Activated CD4-positive, alpha-beta T cell treated with anti-CD3 and anti-CD28 coated beads, Interleukin-2, amount 10 ng/mL, durations not matched to agents 24 days and 14 days (primary cell): ENCODE measurements at places on chromosomes 13 and 19.

GRCh38 chr13:63910511-63910910 lies 2494.9 kb upstream of the PCDH20 start:
- no peak overlapping the region for H3K4me3 ChIP-seq
- no peaks in the 10 kb centered on the region for H3K4me1 ChIP-seq
- H3K27ac ChIP-seq, result no peak overlapping the region
- H3K27me3 ChIP-seq, result no peaks in the 10 kb centered on the region

- H3K4me1 ChIP-seq, result peaks cover 3% of the 10 kb centered on the region
- peaks cover 45% of the 10 kb centered on the region for H3K27me3 ChIP-seq
- no peak for DNase-seq
- H3K4me3 ChIP-seq, result no peak overlapping the region
Observed at GRCh38 chr13:24086642-24087041, 73.9 kb upstream of the SPATA13 start.

- no peaks in the 10 kb centered on the region for H3K4me1 ChIP-seq
- H3K27ac ChIP-seq, result no peak overlapping the region
- no peak for DNase-seq
- no peak overlapping the region for H3K4me3 ChIP-seq
- no peaks in the 10 kb centered on the region for H3K36me3 ChIP-seq
- no peaks in the 10 kb centered on the region for H3K27me3 ChIP-seq
Observed at GRCh38 chr13:93900731-93901130, 578.8 kb downstream of the DCT start.

GRCh38 chr13:24693862-24694471 lies 13.8 kb downstream of the ATP12A start:
- peak; percentile 84 for DNase-seq
- H3K27me3 ChIP-seq, result peaks cover 39% of the 10 kb centered on the region
- peaks cover 6% of the 10 kb centered on the region for H3K4me1 ChIP-seq
- peak overlapping the region; percentile 32 for H3K4me3 ChIP-seq
- no peak overlapping the region for H3K27ac ChIP-seq

DNA sequence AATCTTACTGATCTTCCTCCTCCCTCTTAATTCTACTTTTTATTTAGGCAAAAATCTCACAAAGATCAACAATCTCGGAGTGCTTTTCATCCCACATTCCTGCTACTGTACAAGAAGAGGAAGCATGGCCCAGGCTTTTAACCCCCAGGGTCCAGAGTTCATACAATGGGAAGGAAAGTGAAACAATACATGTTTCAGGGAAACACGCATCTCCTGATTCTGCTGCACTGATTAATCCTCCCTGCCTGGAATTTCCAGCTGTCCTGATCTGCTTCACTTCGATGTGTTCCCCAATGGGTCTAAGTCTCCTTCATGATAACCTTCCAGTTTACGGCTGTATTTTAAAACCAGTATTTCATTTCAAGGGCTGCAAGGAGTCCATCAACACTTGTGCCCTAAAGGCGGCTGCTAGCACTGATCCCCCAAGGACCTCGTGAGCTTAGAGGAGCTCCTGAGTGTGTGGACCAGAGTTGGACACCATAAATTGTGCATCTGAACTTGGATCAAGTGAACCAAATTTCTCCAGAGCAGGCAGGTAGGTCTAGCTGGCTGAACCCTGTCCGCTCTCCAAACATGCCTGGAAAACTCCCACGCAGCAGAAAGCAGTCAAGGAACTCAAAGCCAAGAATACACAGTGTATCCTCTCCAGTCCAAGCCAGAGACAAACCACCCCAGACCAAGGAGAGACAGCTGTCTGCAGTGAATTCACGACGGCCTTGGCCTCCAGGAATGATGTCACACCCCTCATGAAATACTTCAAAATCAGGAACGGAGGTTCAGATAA lies 44.3 kb downstream of the COL4A1 start:
- no peak for DNase-seq
- peaks cover 21% of the 10 kb centered on the region for H3K27me3 ChIP-seq
- H3K4me3 ChIP-seq, result no peak overlapping the region

DNA sequence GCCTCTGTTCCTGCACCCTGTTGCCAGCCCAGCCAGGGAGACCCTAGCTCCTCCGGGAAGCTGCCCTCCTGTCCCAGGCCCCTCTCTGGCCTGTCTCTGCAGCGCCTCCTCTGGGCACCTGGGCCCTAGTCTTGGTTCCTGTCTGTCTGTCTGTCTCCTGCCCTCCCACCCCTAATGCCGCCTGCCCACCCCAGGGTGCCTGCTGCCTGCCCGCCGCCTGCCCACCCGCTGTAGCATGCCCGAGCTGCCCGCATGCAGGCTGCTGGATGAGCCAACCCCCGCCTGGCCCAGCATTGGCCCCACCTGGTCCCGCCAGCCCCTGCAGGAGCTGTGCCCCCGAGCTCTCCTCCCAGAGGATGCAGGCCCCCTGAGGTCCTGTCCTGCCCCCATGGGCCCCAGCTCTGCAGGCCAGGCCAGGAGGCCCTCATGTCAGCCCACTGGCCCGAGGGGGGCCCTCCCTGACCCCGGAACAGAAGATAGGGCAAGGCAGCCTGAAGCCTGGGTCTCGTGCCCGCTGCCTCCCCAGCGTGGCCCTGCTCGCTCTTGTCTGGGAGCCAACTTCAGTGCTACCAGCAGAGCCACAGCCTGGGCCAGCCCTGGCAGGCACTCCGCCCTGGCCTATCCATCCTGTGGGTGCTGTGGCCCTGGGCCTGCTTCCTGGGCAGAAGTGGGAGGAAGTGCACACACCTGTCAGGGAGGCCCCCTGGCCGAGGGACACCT lies 5.2 kb downstream of the MAP2K7 start:
- H3K27ac ChIP-seq, result no peak overlapping the region
- H3K27me3 ChIP-seq, result no peaks in the 10 kb centered on the region
- H3K4me1 ChIP-seq, result peaks cover 15% of the 10 kb centered on the region
- DNase-seq, result peak; percentile 55

- peak overlapping the region; percentile 27 for H3K27ac ChIP-seq
- H3K4me3 ChIP-seq, result no peak overlapping the region
- H3K27me3 ChIP-seq, result peaks cover 1% of the 10 kb centered on the region
- peaks cover 7% of the 10 kb centered on the region for H3K36me3 ChIP-seq
- DNase-seq, result peak; percentile 55
Observed at GRCh38 chr13:20428666-20429644, 96.7 kb downstream of the CRYL1 start.

- no peak for DNase-seq
- H3K4me3 ChIP-seq, result no peak overlapping the region
- H3K36me3 ChIP-seq, result no peaks in the 10 kb centered on the region
- no peaks in the 10 kb centered on the region for H3K27me3 ChIP-seq
- no peak overlapping the region for H3K27ac ChIP-seq
Observed at GRCh38 chr13:40457929-40458719, 208.3 kb downstream of the FOXO1 start.

GRCh38 chr13:45142440-45143345 lies 22.4 kb downstream of the GTF2F2 start:
- H3K27ac ChIP-seq, result no peak overlapping the region
- H3K4me3 ChIP-seq, result no peak overlapping the region
- no peaks in the 10 kb centered on the region for H3K27me3 ChIP-seq
- no peak for DNase-seq

- DNase-seq, result no peak
- H3K27ac ChIP-seq, result no peak overlapping the region
- no peaks in the 10 kb centered on the region for H3K4me1 ChIP-seq
- no peak overlapping the region for H3K4me3 ChIP-seq
Observed at GRCh38 chr19:52065399-52065798, 16.8 kb upstream of the ZNF432 start.

- H3K27ac ChIP-seq, result no peak overlapping the region
- H3K27me3 ChIP-seq, result no peaks in the 10 kb centered on the region
- no peak for DNase-seq
- no peaks in the 10 kb centered on the region for H3K4me1 ChIP-seq
- no peak overlapping the region for H3K4me3 ChIP-seq
- H3K36me3 ChIP-seq, result no peaks in the 10 kb centered on the region
Observed at GRCh38 chr13:34408640-34409039, 533.4 kb upstream of the NBEA start.

DNA sequence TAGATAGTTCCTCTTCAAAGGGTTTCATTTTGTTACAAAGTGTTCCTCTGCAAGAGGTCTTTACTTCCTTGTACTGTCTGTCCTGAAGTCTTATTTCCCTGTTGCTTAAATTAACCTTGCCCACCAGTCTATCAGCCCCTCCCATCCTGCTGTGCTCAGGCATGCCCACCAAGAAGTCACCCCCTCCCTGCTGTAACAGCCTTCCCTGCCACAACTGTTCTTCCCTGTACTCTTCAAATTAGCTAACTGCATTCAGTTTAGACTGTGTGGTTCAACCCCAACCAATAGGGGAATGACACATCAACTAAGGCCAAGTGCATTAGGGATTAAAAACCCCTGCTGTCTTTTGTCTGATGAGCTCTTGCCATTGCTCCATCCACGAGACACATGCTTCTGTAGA lies 34.4 kb upstream of the ZNF562 start:
- no peaks in the 10 kb centered on the region for H3K27me3 ChIP-seq
- no peak for DNase-seq
- no peak overlapping the region for H3K27ac ChIP-seq
- H3K36me3 ChIP-seq, result no peaks in the 10 kb centered on the region

- H3K4me3 ChIP-seq, result no peak overlapping the region
- no peak overlapping the region for H3K27ac ChIP-seq
Observed at GRCh38 chr19:48473161-48473966, 4.2 kb downstream of the CYTH2 start.

DNA sequence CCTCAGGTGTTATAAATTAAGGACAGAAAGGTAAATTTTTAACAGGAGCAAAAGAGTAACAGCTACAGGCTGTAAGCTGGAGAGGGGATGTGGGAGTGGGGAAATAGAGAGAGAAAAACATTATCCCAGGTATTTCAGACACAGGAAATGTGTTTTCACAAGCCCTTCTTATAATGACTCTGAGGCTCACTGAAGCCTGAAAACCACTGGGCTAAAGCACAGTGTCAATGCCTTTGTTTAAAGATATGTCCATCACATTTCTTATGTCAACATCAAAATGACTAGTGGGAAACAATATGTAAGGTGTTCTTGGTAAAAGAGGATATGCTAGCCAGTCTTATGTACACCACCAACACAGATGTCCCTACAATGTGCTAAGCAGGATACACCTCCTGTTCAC lies 365.9 kb downstream of the FGF14 start:
- no peak overlapping the region for H3K27ac ChIP-seq
- peaks cover 1% of the 10 kb centered on the region for H3K27me3 ChIP-seq
- DNase-seq, result no peak
- H3K4me1 ChIP-seq, result no peaks in the 10 kb centered on the region
- no peak overlapping the region for H3K4me3 ChIP-seq

DNA sequence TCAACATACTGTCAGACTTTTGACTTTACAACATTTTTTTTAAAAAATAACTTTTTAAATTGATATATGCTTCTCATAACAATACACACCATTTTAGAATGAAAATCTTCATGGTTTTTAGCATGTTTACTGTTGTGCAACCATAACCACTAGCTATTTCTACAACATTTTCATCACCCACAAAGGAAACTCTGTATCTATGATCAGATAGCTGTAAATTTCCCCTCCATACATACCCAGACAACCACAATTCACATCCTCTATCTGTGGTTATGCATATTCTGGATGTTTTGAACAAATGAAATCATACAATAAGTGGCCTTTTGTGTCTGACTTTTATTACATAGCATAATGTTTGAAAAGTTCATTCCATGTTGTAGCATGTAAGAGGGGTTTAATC lies 1666.0 kb downstream of the EFNB2 start:
- H3K4me1 ChIP-seq, result peaks cover 3% of the 10 kb centered on the region
- DNase-seq, result no peak
- H3K4me3 ChIP-seq, result no peak overlapping the region
- no peaks in the 10 kb centered on the region for H3K27me3 ChIP-seq
- no peaks in the 10 kb centered on the region for H3K36me3 ChIP-seq

- no peaks in the 10 kb centered on the region for H3K36me3 ChIP-seq
- H3K4me3 ChIP-seq, result no peak overlapping the region
- H3K27ac ChIP-seq, result no peak overlapping the region
- DNase-seq, result no peak
- no peaks in the 10 kb centered on the region for H3K27me3 ChIP-seq
- H3K4me1 ChIP-seq, result no peaks in the 10 kb centered on the region
Observed at GRCh38 chr13:67416047-67416925, 186.2 kb upstream of the PCDH9 start.

DNA sequence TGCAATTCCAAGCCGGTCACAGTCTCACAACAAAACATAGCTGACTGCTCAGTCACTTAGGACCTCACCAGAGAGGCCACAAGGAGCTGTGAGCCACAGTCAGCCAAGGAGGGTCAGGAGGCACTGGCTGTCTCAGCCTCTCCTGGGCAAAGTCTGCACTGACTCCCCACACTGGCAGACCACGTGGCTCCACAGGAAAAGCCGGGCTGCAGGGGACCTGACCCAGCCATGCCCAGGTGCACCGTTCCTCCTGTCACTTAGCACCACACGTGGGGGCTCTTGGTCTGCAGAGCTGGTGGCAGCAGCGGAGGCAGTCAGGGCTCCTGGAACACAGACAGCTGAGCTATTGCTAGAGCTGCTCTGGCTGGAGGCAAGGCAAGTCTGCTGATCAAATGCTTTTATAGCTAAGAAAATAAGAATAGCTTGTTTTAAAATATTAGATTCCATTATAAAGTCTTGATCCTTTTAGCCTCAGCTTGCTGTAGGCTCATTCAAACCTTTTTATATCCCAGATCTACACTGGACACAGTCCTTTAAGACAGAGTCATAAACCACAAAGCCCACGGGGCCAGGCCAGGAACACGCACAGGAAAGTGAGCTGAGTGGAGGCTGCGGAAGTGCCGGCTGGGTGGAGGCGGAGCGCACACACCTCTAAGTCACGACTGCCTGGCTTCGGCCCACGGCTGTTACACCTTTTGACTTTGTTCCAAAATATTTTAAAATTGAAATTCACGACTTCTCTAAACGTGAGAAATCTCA lies 744.1 kb downstream of the UQCRFS1 start:
- no peaks in the 10 kb centered on the region for H3K36me3 ChIP-seq
- H3K27ac ChIP-seq, result peak overlapping the region; percentile 69
- peak; percentile 82 for DNase-seq
- peak overlapping the region; percentile 50 for H3K4me3 ChIP-seq

GRCh38 chr13:30002577-30002976 lies 152.2 kb upstream of the UBL3 start:
- no peaks in the 10 kb centered on the region for H3K36me3 ChIP-seq
- no peaks in the 10 kb centered on the region for H3K27me3 ChIP-seq
- peaks cover 29% of the 10 kb centered on the region for H3K4me1 ChIP-seq
- no peak overlapping the region for H3K4me3 ChIP-seq
- no peak overlapping the region for H3K27ac ChIP-seq

DNA sequence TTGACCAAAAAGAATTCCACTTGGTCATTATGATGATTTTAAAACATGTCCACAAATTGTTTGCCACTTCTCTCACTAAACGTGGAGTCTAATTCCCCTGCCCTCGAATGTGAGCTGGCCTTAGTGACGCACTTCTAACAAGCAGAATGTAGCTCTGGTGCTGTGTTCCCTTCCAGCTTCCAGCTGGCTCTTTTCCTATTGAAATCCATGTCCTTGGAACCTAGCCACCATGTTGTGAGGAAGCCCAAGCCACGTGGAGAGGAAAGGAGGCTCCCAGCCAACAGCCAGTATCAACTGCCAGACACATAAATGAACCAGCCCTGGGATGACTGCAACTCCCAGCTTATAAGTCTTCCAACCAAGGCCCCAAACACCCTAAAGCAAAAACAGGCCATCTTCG lies 23.6 kb upstream of the CEBPA start:
- no peak overlapping the region for H3K4me3 ChIP-seq
- H3K27me3 ChIP-seq, result peaks cover 4% of the 10 kb centered on the region
- no peaks in the 10 kb centered on the region for H3K36me3 ChIP-seq
- DNase-seq, result no peak

- no peak overlapping the region for H3K4me3 ChIP-seq
- DNase-seq, result no peak
- H3K36me3 ChIP-seq, result no peaks in the 10 kb centered on the region
- H3K27ac ChIP-seq, result no peak overlapping the region
- no peaks in the 10 kb centered on the region for H3K4me1 ChIP-seq
Observed at GRCh38 chr13:106919638-106920037, 351.7 kb upstream of the ARGLU1 start.
